ENCODE measurements at places on chromosomes 12 and 14.
A peak's percentile ranks its signal among the peaks of the same experiment; 100 is the strongest.

GRCh38 chr14:38158468-38158867, 49.2 kb upstream of the SSTR1 start:
- no peak for DNase-seq

DNA sequence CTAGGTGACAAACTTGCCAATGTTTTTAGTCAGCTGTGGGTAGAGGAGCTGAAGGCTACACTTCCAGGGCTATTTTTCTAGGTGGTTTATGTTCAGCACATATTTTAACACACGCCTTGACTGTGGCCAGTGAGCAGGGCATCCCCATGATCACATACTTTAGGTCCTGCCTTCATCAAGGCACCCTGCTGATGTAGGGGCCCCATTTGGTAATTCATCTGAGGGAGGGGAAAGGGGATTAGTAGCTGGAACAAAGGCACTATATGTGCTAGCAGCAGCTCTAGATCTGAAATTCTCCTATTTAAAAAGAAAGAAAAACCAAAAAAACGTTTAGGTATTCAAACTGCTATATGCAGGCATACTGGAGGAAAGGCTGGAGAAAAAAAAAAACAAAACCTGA, 14.5 kb downstream of the EGLN3 start:
- DNase-seq = no peak

- DNase-seq = no peak
Observed at GRCh38 chr12:59615392-59616165, 19.8 kb downstream of the SLC16A7 start.

DNA sequence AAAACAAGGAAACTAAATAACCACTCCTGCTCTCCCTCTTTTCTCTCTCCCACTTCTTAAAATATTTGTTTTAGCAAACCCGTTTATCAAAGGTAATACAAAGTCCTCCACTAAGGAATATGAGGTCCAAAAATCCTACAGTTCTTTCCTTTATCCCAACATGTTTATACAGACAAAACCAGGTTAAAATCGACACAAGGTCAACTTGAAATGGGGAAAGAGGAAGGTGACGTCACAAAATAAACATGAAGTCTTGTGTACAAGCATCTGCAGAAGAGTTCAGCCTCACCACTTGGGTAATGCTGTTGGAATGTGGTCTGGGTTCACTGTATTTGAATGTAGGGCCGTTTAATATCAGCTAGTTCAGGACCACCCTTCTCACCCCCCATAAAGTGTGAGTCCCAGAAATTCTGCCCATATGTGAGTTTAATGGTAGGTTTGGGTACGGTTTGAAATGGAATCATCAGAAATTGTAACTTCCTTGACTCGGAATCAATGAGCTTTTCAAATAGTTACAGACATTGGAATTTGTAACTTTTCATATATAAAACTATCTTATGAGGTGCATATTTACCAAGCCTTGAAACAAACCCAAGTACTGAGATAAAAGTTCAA, 120.0 kb upstream of the SLC38A2 start:
- no peak for DNase-seq

- DNase-seq = no peak
Observed at GRCh38 chr12:123516216-123516780, 17.2 kb downstream of the RILPL1 start.

DNA sequence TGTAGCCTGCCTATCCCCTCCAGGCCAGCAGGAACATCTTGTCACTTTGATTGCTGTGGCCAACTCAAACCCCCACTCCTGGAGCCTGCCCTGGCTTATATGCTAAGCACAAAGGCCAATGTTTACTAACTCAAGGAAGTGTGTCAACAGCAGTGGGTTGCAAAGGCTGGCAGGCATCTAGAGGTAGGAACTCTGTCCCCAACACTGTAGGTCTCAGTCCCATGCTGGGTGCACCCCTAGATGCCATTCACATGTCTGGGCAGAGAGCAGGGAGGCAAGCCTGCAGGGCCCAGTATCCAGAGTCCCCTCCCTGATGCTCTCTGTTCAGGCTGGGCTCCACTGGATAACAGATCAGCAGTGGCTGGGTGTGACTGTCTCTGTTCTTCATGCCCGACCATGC, 1.6 kb upstream of the HPD start:
- no peak for DNase-seq

GRCh38 chr12:117089463-117089862, 9.8 kb downstream of the TESC start:
- no peak for DNase-seq

DNA sequence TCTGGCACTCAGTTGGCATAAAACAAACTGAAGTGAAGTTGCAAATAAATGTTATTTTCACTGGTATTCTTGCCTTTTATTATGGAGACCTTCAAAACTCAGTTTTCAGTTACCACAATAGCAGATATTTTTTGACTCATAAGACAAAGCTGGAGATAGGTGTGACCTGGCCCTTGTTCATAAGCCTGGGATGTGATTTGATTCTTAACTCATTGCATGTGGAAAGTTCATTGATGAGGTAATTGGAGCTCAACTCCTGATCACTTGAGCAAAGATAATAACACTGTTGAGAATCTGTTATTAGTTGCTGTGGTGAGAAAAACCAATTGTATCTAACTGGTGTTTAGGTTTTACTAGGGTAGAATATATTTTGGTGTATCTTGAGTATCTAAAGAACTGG, 105.1 kb downstream of the AEBP2 start:
- no peak for DNase-seq

- peak; percentile 58 for DNase-seq
Observed at GRCh38 chr14:39426605-39427004, 5.6 kb downstream of the FBXO33 start.

DNA sequence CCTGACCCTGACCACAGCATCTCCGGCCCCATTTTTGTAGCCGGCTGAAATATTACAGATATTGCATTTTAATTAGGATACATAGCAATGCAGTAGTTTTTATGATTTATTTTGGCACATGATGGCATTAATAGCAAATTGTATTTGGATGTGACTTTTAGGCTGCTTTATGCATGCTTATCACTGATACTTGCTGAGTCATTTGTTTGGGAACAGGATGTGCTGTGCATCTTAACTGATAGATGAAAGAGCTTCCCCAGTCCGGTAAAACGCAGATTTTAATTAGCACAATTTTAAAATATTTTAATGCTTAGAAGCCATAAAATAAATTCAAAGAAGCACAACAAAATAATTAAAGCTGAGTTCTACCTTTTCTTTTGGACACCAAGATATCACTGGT, 90.7 kb downstream of the OTOGL start:
- DNase-seq = no peak

DNA sequence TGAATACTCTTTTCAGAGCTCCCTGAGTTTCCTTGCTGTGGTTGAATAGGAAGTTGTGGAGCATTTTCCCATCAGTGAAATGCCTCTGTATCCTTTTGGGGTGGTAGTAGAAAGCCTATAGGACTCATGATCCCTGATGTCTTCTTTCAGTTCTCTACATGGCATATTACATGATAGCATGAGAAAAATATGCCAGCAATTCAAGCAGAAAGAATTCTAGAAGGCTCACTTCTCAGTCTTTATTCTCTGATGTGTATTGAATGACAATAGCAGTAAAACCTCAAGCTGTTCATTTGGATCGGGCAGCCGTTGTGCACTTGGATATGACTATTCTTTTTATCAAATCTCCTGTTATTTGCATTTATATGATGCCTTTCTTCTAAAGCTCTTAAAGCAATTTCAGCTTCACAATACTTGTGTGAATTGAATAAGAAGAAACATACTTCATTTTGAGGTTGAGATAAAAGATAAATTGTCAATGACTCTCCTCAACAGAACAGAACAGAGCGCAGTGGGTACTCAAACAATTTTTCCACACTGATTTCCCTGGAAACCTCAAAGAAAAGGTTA, 251.5 kb upstream of the FBXO33 start:
- no peak for DNase-seq

DNA sequence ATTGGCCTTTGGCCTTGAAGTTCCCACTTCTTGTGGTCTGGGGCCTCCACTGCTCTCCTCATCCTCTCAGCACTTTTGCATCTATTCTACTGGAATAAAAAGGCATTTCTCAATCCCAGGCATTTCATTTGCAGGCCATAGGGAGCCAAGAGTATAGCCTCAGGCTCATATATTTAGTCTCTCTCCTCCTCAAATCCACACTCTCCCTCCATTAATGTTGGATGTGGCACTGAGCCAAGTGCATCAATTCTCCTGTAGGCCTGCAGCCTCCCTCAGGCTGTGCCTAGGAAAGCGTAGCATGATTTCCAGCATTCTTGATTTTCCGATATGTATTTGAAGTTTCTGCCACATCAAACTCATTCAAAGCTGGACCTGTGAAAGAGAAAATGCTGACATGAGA, 211.5 kb upstream of the CPNE8 start:
- DNase-seq = no peak

DNA sequence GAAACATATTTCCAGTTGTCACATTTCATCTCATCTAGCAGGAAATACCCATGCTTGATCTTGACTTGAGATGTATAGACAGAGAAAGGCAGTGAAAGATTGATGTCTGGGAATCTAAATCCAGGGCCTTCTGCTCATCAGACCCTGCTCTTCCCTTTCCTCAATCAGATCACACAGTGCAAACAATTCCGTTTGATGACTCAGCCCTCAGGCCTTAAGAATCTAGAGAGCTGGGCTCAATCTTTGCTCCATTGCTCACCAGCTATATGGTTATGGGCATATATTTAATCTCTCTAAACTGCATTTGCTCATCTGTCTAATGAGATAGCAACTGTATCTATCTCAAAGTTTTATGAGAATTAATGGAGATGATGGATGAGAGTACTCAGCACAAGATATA, 201.8 kb upstream of the CCDC196 start:
- no peak for DNase-seq

DNA sequence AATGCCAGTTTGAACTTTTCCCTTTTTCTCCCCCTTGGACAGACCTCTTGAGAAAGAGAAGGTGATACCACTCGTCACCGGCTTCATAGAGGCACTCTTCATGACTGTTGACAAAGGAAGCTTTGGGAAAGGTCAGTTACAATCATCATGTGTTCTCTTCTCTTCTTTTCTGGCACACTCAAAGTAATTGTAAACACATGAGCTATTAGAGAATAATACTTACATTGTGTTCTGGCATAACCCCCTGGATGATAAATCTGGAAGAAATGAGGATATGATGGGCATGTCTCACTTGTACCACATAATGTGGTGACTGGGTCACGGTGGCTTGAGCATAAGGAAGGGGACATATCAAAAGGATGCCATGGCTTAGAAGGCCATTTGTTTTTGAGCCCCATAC, 20.0 kb downstream of the UTP20 start:
- no peak for DNase-seq
